ENCODE measurements at places on chromosomes 11 and 22.
A peak's percentile ranks its signal among the peaks of the same experiment; 100 is the strongest.

- no peak for DNase-seq
These were observed 4.4 kb downstream of the OR51V1 start for GRCh38 chr11:5196067-5196466.

- DNase-seq = no peak
These were observed 97.2 kb downstream of the FBXO7 start for GRCh38 chr22:32571761-32572160.

- DNase-seq = no peak
These were observed at the start of gene KCNJ11 for GRCh38 chr11:17388609-17389210. TSS of gene KCNJ11 (minus strand) at chr11:17388659. CDS start at chr11:17388091, 568 bp downstream.

DNA sequence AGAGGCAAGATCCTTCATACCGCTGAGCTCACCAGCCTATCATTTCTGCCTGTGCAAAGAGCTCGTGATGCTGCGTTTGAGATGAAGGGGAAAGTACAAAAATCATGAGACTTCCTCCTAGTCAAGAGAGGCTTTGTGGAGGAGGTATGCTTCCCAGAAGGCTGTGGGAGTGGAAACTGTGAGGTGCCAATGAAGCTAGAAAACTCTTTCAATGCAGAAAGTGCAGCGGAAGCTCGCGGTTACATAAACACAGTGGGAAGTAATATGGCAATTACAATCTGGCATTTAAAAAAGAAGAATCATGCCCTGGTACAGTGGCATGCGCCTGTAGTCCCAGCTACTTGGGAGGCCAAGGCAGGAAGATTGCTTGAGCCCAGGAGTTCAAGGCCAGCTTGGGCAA lies 134.8 kb downstream of the EHF start:
- DNase-seq = no peak

DNA sequence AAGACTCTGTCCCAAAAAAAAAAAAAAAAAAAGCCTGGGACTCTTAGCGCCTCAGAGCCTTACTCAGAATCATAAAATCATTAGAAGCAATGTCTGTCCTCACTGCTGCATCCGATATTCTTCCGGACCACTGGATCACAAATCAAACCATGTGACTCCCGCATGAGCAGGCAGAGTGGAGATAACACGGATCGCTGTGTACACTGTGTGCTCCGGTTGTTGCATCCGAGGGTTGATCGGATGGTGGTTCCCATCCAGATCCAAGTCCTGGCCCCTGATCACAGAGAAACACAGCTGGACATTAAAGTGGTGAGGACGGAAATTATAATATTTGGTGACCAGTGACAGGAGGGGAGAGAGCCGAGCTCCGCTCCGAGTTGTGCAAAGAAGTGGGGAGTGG lies 9.7 kb upstream of the TXNRD2 start:
- no peak for DNase-seq

DNA sequence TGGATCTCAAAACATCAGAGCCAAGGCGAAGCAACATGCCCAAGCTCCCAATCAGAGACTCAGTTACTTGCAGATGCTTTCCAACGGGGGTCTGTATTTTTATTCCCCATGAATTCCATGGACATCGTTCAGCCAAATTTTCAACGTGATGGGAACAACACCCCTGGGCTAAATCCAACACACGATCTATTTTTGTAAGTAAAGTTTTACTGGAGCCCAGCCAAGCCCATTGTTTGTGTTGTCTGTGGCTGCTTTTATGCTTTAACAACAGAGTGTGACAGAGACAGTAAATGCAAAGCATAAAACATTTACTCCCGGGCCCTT lies 33.7 kb downstream of the SLC5A1 start:
- DNase-seq = no peak

DNA sequence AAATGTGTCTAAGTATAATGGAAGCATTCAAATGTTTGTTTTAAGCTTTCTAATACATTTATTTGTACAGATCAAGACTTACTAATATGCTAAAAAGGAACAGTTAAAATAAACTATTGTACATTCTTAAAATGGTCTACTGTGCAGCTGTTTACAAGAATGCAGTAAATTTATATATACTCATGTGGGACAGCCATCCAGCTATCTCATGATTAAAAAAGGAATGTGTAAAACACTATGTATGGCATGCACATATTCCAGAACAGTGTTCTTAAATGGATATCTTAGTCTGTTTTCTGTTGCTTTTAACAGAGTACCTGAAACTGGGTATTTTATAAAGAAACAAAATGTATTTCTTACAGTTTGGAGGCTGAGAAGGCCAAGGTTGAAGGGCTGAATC lies 30.2 kb upstream of the CSTF3 start:
- no peak for DNase-seq

DNA sequence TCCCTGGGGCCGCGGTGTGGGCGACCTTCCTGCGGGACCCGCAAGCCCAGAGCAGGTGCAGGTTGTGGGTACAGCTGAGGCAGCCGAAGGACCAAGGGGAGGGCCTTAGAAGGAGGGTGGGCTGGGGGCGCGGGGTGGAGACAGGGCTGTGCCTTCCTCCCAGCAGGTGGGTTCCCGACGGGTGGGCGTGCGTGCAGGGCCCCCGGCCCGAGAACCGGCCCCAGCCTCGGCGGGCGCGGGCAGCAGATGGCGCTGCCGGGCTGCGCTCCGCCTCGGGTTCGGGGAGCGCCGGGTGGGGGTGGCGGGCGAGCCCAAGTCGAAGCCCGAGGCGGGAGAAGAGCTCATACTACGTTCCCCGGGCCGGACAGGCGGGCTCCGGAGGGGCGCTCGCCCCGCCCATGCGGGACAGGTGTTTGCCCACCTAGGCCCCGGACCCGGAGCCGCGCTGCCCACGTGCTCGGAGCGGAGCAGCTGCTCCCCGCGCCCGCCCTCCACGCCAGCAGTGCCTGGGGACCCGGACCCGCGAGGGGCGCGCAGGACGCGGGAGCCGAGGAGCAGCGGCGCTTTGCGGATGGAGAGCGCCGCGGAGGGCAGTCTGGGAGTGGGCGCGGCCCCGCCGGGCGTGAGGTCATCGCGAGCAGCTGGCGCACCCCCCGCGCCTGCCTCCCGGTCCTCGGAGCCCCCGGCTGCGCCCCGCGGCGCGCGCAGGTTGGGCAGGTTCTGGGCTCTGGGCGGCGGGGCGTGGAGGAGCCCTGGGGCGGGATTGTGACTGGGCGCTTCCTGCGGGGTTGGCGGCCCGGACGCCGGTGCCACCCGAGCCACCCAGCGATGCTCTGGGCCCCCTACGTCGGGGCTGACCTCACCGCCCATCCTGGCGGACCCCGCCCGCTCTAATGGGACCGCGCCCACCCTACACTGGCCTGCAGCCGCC lies 25.3 kb downstream of the DUSP8 start:
- no peak for DNase-seq

GRCh38 chr11:27882066-27882697 lies 181.9 kb upstream of the BDNF start:
- DNase-seq = no peak

GRCh38 chr11:64661146-64661545 lies 61.9 kb downstream of the NRXN2 start:
- DNase-seq = peak; percentile 56

GRCh38 chr11:73818846-73819245 lies 31.2 kb downstream of the MRPL48 start:
- no peak for DNase-seq

DNA sequence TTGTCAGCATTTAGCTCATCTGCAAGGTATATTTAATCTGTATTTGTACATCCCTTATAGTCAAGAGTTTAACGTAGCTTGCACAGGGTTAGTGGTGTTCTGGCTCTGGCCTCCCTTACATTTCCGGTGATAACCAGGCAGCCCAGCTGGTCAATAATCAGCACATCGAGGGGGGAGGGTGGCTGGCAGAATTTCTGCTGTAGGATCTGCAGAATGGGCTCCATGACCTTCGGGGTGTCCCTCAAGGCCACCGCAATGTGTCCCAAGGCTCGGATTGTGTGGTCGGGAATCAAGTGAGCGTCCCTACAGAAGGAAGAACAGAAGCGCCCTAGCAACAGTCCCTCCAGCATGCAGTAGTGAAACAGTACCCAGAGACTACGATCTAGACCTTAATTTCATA lies 25.1 kb downstream of the SERPIND1 start:
- no peak for DNase-seq

DNA sequence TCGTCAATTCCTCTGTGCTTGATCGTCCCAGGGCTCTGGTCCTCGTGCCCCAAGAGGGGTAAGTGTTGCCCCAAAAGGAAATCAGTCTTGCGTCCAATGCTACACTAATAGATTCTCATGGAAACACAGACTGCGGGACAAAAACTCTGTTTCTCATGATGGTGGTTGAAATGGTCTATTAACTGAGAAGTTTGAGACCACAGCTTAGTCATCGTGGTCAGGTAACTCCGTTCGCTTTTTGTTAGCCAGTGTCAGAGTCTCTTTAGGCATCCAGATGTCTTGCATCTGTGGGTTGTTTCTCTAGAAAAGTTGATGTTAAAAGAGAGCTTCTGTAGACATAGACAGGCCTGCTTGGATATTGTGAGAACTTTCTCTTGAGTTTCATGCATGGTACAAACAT lies 104.6 kb upstream of the SORL1-AS1 start:
- DNase-seq = no peak

GRCh38 chr11:118142809-118143208 lies 9.8 kb downstream of the SCN4B start:
- DNase-seq = peak; percentile 53

- no peak for DNase-seq
These were observed 25.1 kb upstream of the SMIM38 start for GRCh38 chr11:69130654-69131053.

GRCh38 chr11:111942829-111943228 lies 5.7 kb downstream of the DIXDC1 start:
- no peak for DNase-seq

GRCh38 chr11:29119116-29119515 lies 897.7 kb downstream of the KCNA4 start:
- DNase-seq = no peak

DNA sequence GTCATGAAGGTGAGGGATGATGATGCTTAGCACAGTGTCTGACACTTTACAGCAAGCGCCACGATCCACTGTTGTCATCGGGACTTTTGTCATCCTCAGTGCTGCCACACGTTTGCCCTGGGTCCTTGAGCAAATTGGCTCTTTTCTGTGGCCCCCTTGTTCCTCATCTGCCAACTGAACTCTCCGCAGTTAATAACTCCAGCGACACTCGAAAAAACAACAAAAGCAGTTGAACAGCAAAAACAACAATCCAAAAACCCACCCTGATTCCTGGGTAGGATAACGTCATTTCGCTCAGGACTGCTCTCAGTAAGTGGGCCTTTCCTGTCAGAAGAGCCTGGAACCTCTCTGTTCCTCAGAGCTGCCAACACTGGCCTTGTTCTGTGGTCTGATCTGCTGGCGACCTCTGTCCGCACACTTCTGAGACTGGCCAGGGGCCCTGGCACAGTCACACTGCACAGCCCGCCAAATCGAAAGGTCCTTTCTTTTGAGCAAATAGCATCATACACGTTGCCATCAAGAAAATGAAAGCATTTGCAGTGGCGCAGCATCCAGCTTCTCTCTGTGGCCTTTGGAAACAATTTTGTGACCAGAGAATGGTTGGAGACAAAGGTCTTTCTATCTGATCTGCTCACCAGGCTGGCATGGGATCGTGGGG lies 79.9 kb upstream of the SYT13 start:
- DNase-seq = no peak

GRCh38 chr11:130649801-130650200 lies 201.4 kb downstream of the ADAMTS15 start:
- peak; percentile 22 for DNase-seq

GRCh38 chr11:32310214-32310601 lies 125.1 kb downstream of the WT1 start:
- no peak for DNase-seq

DNA sequence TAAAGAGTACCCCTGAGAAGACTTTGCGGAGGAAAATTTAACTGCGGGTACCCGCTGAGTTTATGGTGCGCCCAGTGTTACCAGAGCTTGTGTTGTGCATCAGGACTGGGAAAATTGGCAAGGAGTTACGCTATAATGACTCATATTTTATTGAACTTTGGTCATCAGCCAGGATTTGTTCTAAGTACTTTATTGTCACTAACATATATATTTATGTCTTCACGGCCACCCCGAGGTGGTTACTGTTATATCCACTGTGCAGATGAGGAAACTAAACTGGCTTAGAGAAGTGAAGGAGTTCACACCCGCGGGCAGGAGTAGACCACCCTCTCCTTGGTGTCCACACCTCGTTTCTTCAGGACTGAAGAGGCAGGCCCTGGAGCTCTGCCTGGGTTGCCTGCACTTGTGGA lies 667 bp downstream of the ACCS start:
- DNase-seq = no peak
